Midbrain (tissue), 1 donor: ENCODE measurements at places on chromosomes 1 and 21.

DNA sequence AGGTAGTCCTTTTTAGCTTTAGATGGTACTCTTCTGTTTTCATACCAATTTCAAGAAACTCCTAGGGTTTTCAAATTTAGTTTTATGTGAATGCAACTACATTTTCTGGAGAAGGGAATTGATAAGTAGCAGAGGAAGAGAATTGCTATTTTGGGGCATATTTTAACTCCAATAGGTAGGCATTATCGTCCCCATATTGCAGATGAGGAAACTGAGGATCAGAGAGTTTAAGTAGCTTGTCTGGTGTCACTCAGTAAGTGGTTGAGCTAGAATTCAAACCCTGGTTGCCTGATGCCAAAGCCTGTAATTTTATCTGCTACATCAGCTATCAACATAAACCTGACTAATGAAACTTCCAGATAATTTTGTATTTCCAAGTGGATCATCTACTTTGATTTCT lies 1.9 kb downstream of the NFYC start:
- no peak for DNase-seq

DNA sequence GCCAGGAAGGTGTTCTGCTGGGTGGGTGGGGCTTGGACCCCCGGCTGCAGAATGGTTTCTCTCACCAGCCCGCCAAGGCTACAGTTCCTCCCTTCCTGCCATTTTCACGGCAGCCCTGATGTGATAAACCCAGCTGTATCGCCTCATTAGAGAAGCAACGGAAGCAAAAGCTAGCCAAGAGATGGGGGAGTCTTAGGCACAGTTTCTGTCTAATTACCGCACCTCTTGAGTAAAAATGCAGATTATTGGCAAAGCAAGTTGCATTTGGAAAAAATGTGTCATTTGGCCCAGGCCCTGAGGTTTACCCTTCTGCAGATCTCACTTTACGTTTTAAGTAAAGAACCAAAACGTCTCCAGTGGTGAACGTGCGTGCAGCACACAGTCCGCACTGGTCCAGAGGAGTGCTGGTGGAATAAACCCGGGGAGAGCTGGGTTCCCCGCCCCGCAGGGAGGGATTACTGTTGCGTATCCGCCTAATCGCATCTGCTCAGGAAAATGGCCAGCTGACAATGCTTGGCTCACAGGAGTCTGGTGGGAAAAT lies 109.9 kb downstream of the GALNT2 start:
- DNase-seq = peak; percentile 73

DNA sequence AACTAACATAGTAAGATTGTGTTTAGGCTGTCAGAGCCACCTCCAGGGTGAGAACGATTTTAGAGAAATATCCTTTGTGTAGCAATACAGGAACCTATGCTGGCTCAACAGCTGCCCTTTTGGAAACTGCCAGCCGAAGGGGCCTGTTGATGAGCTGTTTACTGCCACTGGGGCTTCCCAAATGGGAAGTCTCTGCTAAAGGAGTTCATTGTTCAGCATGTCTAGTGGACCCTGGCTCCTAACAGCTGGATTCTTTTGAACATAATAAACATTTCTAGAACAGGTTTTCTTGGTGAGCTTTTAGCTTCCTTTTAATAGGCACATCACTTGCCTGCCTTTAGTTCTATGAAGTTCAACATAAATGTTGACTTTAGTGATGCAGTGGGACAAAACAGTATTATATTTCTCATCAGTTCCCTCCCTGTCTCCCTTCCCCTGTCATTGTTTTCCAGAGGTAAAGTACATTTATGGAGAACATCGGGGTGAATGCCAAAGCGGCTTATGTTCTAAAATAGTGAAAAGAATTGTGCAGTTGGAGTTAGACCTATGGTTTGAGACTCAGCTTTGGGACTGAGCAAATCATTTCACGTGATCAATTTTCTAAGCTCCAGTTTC lies 57.4 kb downstream of the UCK2 start:
- DNase-seq = no peak

- no peak for DNase-seq
These were observed 6.5 kb downstream of the WARS2 start for GRCh38 chr1:119133987-119134386.

- no peak for DNase-seq
These were observed 123.4 kb downstream of the ESRRG start for GRCh38 chr1:216599851-216600250.

GRCh38 chr1:166410083-166410385 lies 243.2 kb upstream of the FAM78B start:
- DNase-seq = no peak

DNA sequence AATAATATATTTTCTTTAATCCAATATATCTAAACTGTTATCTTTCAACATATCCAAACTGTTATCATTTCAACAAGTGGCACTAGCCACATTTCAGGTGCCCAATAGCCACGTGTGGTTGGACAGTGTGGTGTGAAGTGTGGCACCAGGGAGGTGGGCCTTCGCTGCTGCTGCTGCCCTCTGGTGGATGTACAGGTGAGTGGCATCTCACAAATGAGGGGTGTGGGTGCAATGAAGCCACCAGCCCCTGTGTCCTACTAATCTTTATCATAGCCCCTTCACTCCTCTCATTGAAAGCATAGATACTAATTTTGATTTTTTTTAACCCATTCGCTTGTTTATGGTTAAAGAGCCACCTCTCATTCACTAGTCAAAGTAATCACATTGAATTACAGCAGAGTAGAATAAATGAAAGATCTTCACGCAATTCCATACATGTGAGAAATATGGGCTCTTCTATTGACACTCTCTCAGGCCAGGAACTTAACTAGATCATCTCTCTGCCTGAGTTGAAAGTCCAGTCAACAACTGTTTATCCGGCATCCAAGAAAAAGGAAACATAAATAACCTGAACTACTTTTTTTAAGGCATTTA lies 499.2 kb downstream of the OMA1 start:
- DNase-seq = no peak

- no peak for DNase-seq
These were observed 278.4 kb downstream of the TM2D1 start for GRCh38 chr1:61446531-61446991.

GRCh38 chr1:33190701-33191100 lies 8.9 kb upstream of the TRIM62 start:
- DNase-seq = no peak

- DNase-seq = no peak
These were observed 1.5 kb upstream of the HES2 start for GRCh38 chr1:6421266-6421665.

DNA sequence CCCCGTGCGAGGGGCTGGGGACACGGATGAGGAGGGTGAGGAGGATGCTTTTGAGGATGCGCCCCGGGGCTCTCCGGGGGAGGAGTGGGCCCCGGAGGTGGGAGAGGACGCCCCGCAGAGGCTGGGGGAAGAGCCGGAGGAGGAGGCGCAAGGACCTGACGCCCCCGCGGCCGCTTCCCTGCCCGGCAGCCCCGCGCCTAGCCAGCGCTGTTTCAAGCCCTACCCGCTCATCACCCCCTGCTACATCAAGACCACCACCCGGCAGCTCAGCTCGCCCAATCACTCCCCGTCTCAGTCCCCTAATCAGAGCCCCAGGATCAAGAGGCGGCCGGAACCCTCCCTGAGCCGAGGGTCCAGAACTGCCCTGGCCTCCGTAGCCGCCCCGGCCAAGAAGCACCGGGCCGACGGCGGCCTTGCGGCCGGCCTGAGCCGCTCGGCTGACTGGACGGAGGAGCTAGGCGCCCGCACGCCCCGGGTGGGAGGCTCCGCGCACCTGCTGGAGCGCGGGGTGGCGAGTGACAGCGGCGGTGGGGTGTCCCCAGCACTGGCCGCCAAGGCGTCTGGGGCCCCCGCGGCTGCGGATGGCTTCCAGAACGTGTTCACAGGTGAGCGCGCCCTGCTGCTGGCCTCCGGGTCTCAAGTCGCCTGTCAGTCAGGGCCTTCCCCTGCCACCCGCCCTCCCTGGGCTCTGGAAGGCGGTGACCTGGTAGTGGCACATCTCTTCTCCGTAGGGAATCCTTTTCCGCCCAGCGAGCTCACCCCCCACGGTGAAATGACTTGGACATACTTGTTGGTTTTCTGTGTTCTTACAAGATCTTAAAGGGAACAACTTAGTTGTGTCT lies 1.7 kb downstream of the FMN2 start:
- DNase-seq = no peak
